Stimulated activated CD4-positive, alpha-beta T cell treated with anti-CD3 and anti-CD28 coated beads, TNF-alpha, amount 100 ng/mL, for 1 hour (primary cell): ENCODE measurements at places on chromosomes 5 and 9.

DNA sequence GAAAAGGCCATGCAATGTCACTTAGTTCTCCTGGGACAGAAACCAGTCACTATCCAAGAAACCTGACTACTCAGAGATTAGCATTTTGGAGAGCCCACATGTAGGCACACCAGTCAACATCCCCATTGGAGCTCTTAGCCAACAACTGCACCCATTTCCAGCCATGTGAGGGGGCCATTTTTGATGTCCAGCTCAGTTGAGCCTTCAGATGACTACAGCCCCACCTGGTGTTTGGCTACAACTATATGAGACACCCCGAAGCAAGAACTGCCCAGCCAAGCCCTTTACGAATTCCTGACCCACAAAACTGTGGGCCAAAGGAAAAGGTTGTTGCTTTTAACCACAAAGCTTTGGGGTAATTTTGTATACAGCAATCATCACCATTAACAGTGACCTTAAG, 300.1 kb downstream of the ASTN2 start:
- no peak for DNase-seq

GRCh38 chr5:62082370-62082801, 223.6 kb upstream of the KIF2A start:
- no peak for DNase-seq

- DNase-seq, result no peak
Observed at GRCh38 chr9:105141146-105141975, 103.1 kb upstream of the SLC44A1 start.

- DNase-seq, result no peak
Observed at GRCh38 chr5:95884017-95884325, 61.4 kb upstream of the GLRX start.

GRCh38 chr5:126914801-126915436, 115.4 kb downstream of the MARCHF3 start:
- no peak for DNase-seq

GRCh38 chr5:68547622-68548021, 332.1 kb downstream of the PIK3R1 start:
- no peak for DNase-seq

DNA sequence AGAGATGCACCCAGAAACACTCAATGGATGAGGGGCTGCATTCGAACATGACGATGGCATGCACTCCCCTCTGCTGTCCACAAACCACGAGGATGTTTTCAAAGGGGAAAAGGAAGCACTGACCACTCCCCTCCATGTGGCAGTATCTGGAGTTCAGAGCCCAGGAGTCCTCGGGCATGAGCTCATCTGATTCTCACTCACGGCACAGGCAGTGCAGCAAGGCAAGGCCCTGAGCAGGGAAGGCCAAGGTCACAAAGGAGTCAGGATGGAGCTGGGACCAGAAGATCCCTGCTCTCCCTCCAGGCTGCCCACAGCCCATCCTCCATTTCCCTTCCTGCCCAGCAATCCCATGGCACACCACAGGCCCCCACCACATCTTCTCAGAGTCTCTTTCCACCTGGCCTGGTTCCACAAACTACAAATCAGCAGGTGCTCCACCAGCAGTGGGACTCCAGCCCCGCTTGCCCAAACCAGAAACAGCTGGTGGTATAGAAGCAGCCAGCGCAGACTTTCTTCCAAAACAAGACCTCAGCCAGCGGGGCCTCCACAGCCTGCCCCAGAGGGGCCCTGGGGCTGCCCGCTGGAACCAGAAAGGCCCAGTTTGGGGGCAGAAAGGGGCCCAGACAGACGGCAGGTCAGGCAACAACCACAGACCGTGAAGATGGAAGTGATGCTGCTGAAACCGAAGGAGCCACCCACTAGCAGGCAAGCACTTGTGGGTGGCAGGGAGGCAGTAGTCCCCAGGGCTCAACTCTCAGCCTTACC, 12.2 kb downstream of the TNIP1 start:
- DNase-seq, result no peak

DNA sequence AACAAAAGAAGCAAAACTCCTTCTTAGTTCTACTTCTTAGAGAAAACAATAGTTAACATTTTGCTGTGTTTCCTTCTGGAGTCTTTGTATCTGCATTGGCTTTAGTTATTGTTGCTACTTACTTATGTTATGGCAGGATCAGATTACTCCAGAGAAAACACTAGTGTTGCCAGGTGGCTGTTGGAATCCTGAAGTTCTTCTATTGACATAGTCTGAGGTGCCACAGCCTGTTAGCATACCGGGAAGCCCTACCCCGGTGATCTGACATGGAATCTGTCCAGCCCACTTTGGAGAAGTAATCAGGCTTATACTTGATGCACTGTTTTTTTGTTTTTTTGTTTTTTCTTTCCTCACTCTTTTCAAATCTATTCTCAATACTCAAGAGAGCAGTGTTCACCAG, 68.5 kb upstream of the CEP78 start:
- DNase-seq, result no peak
